ENCODE measurements at places on chromosomes 12 and 14.

DNA sequence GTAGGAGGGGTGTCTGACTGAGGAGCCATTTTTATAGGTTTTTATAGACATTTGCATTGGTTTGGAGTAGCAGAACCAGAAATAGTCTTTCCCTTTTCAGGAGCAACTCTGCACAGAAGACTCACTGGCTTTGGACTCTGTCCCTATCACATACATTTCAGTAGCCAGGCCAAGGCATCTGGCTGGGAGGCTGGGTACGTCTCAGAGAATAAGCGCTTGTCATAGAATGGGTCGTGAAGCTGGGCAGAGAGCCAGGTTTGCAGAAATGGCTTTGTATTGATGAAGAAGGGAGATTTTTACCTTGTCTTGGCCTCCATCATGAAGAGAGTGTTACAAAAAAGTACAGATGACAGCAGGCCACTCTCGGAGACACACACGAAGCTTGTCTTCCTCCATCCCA is 98.6 kb downstream of the CACNA1C start:
- no peak for DNase-seq

DNA sequence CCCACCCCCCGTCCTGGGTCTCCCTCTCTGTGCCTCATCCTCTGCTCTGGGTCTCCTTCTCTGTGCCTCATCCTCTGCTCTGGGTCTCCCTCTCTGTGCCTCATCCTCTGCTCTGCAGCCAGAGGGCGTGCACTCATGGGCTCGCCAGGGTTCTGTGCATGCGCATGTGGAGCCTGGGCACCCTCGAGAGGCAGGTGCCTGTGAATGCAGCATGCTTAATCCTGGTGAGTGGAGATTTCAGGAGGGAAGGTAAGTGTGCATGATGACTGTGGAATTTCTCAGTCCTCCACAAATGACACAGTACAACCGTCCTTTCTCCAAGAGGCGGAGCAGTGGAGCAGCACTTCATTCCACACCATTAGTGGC is 65.2 kb downstream of the EP400 start:
- no peak for DNase-seq

DNA sequence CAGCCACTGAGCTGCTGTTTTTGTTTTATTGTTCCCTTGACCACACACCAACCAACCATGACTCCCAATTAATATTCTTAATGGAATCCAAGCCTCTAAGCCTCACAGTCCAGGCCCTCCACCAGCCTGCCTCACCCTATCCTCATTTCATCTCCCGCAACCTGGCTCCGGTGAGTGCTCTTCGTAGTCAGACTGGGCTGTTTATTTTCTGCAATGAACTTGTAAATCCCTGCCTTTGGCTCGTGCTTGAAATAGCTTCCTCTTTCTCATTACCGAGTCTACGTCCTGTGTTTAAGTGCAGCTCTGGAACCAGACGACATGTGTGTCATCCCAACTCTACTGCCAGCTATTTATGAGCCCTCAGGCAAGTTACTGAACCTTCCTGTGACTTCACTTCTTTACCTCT is 12.4 kb upstream of the ETFBKMT start:
- peak; percentile 75 for DNase-seq

DNA sequence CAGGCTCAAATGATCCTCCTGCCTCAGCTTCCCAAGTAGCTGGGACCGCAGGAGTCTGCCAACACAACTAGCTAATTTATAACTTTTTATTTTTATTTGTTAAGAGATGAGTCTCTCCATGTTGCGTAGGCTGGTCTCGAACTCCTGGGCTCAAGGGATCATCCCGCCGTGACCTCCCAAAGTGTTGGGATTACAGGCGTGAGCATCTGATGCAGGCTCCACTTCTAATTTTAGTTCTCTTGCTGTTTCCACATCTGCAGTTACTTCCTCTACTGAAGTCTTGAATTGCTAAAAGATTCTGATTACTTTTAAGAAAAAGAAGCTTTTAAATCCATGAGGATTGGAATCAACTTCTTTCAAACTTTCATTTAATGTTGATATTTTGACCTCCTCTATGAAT is 13.4 kb upstream of the SNX6 start:
- DNase-seq: no peak

DNA sequence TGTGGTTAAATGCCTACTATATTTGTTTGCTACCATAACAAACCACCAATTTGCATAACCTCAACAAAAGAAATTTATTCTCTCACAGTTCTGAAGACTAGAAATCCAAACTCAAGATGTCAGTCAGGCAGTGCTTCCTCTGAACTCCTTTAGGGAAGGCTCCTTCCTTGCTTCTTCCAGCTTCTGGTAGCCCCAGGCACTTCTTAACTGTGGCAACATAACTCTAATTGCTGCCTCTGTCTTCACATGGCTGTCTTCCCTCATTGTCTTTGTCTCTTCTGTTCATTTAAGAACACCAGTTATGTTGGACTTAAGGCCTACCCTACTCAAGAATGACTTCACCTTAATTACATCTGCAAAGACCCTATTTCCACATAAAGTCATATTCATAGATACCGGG is 206.9 kb downstream of the SYT1 start:
- no peak for DNase-seq

DNA sequence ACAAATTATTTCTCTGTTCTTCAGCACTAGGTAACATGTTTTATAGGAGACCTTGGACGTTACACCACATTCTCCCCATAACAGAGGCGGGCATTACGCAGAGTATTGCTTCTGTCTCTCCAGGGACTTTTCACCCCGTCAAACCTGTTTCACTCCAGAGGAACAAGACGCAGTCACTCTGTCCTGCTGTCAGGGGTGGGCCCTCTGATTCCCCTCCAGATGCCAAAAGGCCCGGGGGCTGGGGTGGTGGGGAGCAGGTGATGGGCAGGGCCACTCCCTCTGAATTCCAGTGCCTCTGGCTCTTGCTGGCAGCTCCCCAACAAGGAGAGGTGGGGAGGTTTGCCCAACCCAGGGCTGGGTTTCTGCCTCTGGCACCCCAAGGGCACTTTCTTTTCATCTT is 71.9 kb downstream of the NTF3 start:
- DNase-seq: peak; percentile 19

DNA sequence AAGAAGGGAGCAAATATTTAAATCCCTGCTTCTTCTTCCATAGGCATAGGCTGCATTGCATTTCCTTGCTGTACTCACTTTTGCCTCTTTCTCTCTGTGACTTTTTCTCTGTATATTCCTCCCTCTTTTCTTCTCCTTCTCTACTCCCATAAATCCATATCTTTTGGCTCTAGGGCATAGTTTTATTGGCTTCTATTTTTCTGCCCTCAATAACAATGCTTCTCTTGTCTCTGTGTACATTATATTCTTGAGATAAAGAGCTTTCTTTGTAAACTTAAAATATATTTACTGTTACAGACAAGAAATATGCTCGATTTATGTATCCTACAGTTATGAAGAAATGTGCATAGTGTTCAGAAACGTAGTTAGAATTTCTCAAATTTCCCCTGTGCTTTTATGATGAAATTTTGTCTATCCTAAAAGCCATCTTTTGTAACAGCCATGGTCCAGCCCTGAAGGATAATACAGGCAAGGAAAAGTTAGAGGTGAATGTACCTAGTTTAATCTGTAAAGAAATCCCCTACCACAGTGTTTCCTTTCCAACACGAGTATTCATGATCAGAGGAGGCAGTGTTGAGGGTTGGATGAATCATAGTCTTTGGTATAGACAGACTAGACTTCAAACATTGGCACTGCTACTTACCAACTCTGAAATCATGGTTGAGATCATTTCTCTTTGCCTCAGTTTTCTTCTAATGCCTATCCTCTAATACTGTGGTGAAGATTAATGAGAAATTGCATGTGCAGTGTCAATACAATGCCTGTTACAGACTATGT is 173.3 kb upstream of the FAR2 start:
- DNase-seq: peak; percentile 57

DNA sequence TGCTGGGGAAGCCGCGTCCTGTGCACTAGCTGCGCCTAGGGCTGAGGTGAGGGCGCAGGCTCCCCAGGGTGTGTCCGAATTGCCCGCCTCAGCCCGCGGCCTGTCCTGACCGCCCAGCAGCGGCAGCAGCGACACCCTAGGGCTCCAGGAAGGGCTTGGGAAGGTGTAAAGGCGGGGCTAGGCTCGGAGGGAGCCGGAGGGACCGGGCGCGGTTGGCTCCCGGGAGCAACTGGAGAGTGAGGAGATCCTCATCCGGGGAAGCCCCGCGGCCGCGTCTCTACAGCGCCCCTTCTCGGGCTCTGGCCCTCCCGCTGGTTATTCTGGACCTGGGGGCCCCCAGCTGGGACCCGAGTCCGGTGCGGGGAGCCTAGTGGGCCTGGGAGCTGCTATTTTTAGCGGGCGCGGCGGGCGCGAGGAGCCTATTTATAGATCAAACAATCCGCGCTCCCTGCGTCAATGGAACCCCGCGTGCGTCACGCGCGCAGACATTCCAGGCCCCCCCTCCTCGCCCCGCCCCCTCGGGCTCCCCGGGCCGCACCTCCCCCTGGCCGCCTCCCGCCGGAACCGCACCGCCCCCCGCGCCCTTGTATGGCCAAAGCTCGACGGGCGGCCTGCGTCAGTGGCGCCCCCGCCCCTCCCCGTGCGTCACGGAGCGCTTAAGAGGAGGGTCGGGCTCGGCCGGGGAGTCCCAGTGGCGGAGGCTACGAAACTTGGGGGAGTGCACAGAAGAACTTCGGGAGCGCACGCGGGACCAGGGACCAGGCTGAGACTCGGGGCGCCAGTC is at the start of gene NR4A1:
Gene NR4A1 (plus strand): TSS at position 685 of the 784 bp plus-strand sequence. CDS start 2,887 bp downstream, outside the sequence.
- peak; percentile 65 for DNase-seq

GRCh38 chr12:76274420-76275083 is 73.7 kb downstream of the BBS10 start:
- peak; percentile 52 for DNase-seq

DNA sequence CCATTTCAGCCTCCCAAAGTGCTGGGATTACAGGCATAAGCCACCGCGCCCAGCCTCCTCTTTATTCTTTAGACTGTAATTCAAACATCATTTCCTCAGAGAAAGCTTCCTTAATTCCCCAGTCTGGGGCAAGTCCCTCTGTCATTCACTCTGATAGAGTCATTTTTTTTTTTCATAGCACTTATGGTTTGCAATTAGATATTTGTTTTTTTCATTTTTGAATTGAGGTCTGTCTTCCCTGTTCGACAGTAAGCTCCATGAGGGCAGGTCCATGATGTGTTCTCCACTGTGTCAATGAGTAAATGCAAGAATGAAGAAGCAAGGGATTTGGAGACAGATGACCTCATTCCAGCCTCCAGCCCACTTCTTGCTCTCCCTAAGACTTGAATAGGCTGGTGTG is 12.1 kb downstream of the ASIC1 start:
- no peak for DNase-seq

- DNase-seq: peak; percentile 10
Measured at GRCh38 chr12:54175200-54175963, 13.4 kb downstream of the SMUG1 start.

- DNase-seq: no peak
Measured at GRCh38 chr14:76986231-76986565, 42.3 kb downstream of the IRF2BPL start.

- no peak for DNase-seq
Measured at GRCh38 chr12:22037947-22038346, 8.1 kb upstream of the CMAS start.

GRCh38 chr12:95146769-95147168 is 70.5 kb downstream of the FGD6 start:
- no peak for DNase-seq

GRCh38 chr14:57761800-57762199 is 104.1 kb downstream of the SLC35F4 start:
- DNase-seq: no peak

DNA sequence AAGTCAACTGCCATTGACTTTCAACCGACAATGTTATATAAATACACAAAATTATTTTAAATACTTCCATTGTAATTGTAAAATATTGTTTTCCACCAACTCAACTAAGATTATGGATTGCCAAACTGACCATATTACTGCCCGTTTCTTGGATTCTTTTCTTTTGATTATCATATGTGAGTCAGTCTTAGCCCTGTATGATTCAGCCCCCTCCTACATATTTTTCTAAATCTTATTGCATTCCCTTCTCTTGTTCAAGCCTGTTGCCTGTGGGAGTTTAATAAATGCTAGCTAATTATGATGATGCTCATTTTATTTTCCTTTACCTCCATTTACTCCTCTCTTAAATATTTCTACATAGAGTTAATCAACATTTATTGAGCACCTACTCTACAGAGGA is 6.8 kb downstream of the RASSF9 start:
- DNase-seq: peak; percentile 88

GRCh38 chr14:81235096-81235495 is 14.3 kb upstream of the GTF2A1 start:
- DNase-seq: no peak

- no peak for DNase-seq
Measured at GRCh38 chr12:47868552-47869031, 36.2 kb downstream of the VDR start.

- peak; percentile 35 for DNase-seq
Measured at GRCh38 chr12:55700255-55701018, 7.3 kb downstream of the ITGA7 start.

DNA sequence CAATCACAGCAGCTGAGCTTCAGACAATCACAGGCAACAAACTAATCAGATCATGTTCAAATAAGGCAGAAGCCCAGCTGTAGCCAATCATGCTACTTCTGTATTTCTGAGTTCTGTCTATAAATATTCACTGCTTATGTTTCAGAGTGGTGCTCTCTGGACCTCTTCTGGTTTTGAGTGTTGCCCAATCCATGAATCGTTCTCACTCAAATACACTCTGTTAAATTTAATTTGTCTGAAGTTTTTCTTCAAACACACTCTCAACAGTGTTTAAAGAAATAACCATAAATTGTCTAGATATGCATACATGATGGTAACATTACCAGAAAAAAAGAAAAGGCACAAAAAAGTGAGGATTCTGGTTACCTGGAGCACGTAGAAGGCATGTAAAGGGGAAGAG is 77.9 kb upstream of the BBS10 start:
- DNase-seq: no peak

DNA sequence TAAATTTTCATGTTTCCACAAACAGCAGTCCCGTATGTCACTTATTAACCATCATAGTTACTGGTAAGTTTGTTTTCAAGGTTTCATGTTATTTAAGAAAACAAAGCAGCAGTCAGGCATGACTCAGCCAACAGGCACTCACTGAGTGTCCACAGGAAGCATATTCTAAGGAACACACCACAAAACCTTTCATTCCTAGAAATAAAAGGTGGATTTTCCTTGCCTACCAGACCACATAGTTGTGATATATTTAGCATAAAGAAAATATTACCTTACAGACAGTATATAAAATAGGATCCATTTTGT is 143.3 kb upstream of the AVPR1A start:
- peak; percentile 79 for DNase-seq

- no peak for DNase-seq
Measured at GRCh38 chr12:62865065-62865464, 69.9 kb downstream of the PPM1H start.

DNA sequence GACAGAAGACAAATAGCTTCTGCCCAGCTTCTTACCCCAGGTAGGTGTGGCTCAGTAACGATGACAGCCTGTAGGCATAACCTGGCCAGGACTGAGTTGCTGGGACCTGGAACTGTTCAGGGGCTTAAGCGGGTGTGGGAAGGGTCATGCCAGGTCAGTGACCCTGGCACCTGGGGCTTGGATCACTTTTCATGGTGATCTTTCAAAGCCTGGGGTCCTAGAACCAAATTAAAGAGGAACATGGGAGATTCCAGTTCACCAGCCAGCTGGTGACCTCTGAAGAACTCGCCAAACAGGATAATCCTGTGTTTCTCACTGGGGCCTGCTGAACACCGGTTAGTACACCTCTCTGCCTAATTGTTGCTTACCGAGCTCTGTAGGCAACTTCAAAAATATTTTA is 102.6 kb upstream of the LMNTD1 start:
- peak; percentile 43 for DNase-seq

Data from bronchial epithelial cell (primary cell).